ENCODE measurements at places on chromosomes 6 and 20. TPM values are rescaled to one million over a fixed set of nuclear protein-coding genes. Genes with fewer than 3 reads are reported as not detected.

TP53TG5 gene
- total RNA-seq = 0.21 TPM

SYNDIG1 gene
- total RNA-seq = not detected

SPATA25 gene
- total RNA-seq = 0.72 TPM

TNFRSF21 gene
- total RNA-seq = 72.3 TPM

CRISP2 gene
- total RNA-seq = not detected
